ENCODE measurements at places on chromosomes 11 and 22.

GRCh38 chr11:111922803-111923202 lies 4.1 kb downstream of the C11orf52 start:
- DNase-seq: no peak

GRCh38 chr22:32482708-32483107 lies 8.1 kb downstream of the FBXO7 start:
- DNase-seq: no peak

DNA sequence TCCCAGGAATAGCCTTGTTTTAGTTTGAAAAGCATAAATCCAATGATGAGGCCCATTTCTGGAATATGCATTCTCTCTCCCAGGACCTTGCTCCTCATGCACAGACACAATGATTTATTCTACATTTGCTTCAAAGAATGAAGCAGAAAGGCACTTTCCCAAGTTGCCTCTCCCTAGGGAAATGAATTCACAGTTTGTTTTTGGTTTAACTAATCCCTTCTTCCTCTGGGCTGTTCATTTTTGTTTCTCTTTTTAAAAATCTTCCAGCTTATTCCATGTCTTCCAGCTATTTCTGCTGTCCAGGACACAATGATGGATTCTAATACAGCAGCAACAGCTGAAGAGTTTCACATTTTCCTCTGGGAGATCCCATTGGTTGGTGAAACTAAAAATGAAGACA lies 1529.2 kb upstream of the TENM4 start:
- no peak for DNase-seq

- DNase-seq: no peak
Measured at GRCh38 chr11:107743191-107743590, 31.3 kb upstream of the SLN start.

DNA sequence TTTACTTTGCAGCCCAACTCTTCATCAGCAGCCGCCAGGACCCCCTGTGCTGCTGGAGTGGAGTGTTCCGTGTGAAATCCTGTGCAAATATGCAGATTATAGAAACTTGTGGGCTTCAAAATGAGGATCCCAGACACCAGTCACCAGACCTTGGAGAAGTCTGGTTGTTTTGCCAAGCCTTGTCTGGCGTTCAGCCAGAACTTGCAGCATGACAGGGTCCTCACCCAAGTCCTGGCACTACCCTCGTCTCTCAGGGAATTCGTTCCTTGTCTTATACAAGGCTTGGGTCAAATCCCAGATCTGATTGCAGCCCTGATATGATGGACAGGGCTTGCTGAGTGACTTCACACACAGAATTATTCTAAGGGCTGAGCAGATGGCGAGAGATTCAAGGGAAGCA lies 18.9 kb downstream of the SHISAL1 start:
- no peak for DNase-seq

- DNase-seq: no peak
Measured at GRCh38 chr11:72119198-72119597, 6.7 kb upstream of the ANAPC15 start.

DNA sequence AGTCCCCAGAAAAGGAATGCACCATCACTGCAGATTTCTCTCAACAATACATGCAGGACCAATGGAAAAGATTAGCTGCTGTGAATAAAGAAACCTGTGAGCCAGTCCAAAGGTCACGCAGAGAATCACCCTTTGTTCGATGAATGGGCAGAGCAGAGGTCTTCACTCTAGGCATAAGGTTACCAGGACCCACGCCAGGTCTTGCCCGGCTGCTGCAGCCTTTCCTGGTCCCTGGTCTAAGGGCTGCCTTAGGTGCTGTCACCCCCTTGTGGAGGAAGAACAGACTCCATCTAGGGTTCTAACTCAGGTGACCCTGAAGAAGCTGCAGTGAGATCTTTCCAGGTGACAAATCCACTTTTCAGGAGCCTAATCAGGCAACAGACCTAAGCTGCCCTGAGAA lies 29.0 kb upstream of the NAP1L4 start:
- DNase-seq: no peak

GRCh38 chr11:134951305-134951700 lies 539.3 kb upstream of the B3GAT1 start:
- no peak for DNase-seq

- no peak for DNase-seq
Measured at GRCh38 chr22:49320714-49321476, 506.8 kb downstream of the BRD1 start.

DNA sequence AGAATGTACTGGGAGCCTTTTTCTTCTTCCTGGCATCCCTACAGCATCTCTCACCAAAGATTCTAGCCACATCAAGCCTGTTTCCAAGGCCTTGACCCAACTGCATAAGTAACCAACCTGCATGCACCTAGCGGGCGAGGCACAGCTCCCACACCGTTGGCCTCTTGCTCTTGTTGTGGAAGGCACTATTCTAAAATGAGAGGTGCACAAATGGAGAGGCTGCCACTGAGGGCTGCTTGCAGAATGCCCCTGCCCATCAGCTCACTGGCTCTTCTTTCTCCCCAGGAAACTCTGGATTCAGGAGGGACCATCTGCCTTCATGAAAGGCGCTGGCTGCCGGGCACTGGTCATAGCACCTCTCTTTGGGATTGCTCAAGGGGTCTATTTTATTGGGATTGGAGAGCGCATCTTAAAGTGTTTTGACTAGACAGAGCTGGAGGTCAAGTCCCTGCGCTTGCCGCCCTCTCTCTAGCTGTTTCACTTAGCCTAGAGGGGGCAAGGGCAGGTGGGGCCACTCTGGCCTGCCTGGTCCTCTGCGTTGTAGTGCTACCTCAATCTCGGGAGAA lies 26.6 kb downstream of the SLC25A18 start:
- DNase-seq: no peak

- no peak for DNase-seq
Measured at GRCh38 chr22:23068832-23069385, 1.4 kb upstream of the GNAZ start.

GRCh38 chr11:104663190-104664140 lies 234.8 kb downstream of the CASP12 start:
- no peak for DNase-seq

DNA sequence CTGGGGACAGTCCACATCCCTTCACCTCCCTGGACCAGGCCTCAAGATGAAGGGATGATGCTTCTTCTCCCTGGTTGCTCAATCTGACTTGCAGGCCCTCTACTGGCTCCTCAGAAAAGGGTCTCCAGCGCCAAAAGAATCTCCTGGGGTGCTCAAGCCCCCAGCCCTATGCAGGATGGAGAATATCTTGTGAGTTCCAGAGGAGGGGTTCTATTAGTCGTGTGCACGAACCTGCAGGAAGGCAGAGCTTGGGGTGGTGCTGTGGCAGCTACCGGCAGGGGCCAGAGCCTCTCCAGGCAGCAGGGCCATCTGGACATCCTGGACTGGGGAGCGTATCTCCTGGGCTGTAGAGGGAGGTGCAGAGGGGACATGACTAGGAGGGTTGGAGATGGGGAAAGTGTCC lies 1339.5 kb downstream of the BRD1 start:
- no peak for DNase-seq

DNA sequence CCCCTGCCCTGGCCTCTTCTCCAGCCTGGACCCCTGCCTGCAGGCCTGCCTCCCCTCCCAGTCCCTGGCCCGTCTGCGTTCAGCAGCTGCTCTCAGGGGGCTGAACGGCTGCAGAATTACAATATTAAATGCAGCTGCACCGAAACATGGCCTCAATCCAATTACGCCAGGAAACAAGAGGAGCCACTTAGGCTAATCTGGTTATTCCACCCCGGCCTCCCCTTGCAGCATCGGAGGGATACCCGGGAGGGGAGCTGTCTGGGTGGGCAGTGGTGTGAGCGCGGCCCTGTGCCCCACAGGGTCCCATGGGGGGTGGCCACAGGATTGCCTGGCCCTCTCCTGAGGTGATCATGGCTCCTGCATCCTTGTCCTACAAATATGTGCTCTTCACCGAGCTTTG lies 42.6 kb downstream of the FLRT1 start:
- no peak for DNase-seq

DNA sequence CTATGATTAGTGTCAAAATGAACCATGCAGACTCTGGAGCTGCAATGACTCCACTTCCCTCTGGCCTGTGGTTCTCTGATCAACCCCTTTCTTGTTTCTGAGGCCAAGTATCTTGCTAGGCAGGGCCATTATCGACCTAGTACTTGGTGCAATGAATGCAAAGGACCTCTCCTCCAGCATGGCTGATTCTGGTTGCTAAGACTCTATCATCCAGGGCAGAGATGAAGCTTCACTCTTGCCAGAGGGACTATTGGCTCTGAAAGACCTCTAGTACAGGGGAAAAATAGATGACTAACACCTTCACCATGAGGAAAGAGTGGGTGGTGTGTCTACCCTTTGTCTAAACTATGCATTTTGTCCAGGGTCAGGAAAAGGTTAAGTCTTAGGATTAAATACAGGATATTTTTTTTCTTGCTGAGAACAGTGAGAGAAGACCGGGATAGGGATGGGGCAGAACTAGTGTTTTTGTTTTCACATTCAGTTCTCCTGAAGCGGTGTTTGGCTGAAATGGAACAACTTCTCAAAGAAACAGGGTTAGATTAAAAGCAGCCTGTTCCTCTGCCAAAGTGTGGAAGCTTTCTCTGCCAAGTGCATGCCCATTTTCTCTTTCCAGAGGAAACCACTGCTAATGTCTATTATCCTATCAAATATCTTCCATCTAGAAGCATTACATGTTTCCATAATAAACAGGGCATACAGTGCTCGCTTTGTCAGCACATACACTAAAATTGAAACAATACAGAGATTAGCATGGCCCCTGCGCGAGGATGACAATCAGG lies 5.0 kb upstream of the MTFP1 start:
- no peak for DNase-seq

GRCh38 chr11:75631086-75631730 lies 37.6 kb downstream of the MAP6 start:
- DNase-seq: no peak

GRCh38 chr11:115524572-115524971 lies 20.4 kb upstream of the CADM1 start:
- DNase-seq: no peak

- peak; percentile 29 for DNase-seq
Measured at GRCh38 chr11:122703541-122704272, 48.2 kb downstream of the UBASH3B start.

DNA sequence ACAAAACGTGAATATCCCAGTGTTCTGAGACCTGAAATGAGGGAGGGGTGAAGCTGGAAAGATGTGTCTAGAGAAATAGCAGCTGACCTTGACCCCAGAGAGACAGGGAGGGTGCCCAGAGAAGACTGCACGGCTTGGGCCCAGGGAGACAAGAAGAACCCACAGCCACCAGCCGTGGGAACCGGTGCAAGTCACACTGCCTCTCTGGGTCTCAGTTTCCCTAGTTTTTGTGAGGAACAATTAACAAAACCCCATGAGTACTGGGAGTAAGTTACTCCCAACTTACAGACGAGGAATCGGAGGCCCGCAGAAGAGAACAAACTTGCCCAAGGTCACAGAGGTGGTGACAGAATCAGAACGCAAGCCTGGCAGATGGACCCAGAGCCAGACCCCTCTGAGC lies 19.2 kb downstream of the TNKS1BP1 start:
- DNase-seq: no peak

GRCh38 chr11:113884361-113884836 lies 9.0 kb upstream of the USP28 start:
- no peak for DNase-seq

DNA sequence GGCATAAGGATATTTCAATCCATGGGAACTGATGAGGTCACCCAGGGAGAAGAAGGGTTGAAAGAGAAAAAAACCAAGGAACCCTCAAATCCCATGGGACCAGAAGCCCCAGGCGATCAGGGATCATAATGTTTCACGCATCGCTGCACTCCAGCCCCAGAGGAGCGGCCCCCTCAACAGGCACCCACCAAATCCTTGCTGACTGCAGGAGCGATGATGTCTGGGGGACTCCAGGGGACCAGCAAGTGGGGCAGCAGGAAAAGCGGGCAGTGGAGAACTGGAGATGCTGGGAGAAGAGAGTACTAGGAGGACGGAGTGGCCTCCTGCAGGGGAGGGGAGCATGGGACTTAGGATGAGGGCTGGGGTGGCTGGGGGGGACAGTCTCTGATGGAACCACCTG lies 47.7 kb upstream of the LINC01488 start:
- DNase-seq: no peak

DNA sequence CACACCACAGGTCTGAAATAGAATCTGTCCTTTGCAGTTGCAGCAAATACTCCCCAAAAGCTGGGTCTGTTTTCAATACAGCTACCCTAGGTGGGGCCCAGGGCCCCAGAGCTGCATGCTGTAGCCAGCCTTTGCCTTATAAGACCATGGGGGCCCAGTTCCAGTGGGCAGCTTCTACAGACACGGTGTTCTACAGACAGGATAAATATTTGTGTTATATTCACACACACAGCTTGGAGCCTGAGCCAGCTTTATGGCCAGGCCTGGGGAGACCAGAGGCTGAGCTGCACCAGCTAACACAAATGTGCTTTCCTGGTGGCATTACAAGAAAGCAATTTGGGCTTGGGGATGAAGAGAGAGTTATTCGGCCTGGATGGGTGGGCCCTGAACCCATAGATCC lies 151.8 kb upstream of the NCAM1 start:
- DNase-seq: no peak

DNA sequence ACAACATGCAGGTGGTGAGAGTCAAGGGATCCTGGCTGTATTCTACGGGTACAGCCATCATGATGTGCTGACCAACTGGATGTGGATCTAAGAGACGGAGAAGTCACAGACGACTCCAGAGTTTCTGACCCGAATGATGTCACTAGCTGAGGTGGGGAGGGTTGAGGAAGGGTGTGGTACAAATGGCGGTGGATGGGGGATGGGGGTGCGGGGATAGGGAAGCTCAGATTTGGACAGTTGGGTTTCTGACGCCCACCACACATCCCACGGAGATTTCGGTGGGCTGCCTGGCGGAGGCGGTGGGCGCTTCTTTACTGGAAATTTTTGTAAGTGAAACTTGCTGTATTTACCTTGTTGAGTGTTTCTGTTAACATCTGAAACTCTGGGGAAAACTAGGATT lies 126.7 kb downstream of the OSBP2 start:
- no peak for DNase-seq

- DNase-seq: peak; percentile 21
Measured at GRCh38 chr11:14764579-14765527, 121.2 kb downstream of the PDE3B start.

DNA sequence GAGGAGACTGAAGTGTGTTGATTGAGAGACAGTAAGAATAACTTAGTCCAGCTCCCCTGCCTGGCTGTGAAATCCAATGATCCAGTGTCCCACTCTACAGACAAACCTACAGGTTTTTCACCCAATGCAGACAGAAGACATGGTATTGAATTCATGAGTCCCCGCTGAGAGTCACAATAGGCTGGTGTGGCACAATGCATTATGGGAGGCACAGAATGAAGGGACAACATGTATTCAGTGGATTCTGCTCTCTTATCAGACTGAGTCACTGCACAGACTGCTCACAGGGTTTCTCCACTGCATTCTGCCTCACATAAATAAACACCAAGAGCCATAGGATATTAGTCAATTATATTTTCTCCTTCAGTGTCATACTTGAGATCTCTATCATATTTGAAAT lies 55.2 kb upstream of the TOP3B start:
- no peak for DNase-seq
